ENCODE measurements at places on chromosomes 16 and 17.
A peak's percentile ranks its signal among the peaks of the same experiment; 100 is the strongest.

- DNase-seq, result no peak
Measured at GRCh38 chr16:1466968-1467521, 7.8 kb downstream of the CLCN7 start.

DNA sequence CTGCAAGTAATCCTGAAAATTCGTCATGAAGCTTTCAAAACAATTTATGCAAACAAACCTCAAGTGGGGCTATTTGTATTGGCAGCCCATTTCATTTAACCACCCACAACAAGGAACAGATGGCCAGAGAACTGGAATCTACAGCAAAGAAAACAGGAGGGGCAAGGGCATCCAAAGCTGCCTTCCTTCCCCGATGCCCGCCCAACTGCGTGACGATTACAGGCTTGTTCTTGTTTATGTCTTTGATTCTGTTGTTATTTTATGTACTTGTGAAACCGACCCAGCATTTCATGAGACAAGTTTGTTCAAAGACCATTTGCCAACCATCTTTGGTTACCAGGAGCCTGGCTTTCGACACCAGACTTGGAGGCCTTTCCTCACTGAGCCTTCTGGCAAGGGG is 59.1 kb upstream of the IRX6 start:
- no peak for DNase-seq

GRCh38 chr17:57875290-57876022 is 25.6 kb upstream of the MRPS23 start:
- peak; percentile 98 for DNase-seq

GRCh38 chr16:89114159-89114981 is 20.7 kb downstream of the ACSF3 start:
- peak; percentile 88 for DNase-seq

GRCh38 chr16:10367616-10368188 is 18.2 kb upstream of the ATF7IP2 start:
- DNase-seq, result no peak

- peak; percentile 65 for DNase-seq
Measured at GRCh38 chr16:65845466-65846209, 520.9 kb upstream of the CDH5 start.

DNA sequence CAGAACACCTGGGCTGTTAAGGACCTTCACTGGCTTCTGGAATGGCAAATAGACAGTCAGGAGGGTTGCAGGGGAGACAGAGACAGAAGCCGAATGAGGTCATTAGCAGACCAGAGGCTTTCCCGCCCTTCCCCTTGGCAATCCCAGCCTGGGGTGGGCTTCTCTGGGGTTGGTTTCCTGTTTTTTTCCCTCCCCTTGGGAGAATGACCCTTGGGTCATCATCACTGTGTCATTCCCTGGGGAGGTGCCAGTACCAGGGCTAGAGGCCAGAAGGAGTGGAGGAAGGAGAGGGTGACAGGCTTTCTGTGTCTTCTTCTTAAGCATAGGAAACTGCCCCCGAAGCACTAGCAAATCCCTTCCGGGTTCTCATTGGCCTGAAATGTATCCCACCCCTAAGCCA is 42.9 kb upstream of the IL21R start:
- DNase-seq, result no peak

- DNase-seq, result no peak
Measured at GRCh38 chr17:77946900-77947645, 11.4 kb upstream of the TNRC6C start.

- DNase-seq, result no peak
Measured at GRCh38 chr17:11138023-11138422, 103.0 kb upstream of the SHISA6 start.

DNA sequence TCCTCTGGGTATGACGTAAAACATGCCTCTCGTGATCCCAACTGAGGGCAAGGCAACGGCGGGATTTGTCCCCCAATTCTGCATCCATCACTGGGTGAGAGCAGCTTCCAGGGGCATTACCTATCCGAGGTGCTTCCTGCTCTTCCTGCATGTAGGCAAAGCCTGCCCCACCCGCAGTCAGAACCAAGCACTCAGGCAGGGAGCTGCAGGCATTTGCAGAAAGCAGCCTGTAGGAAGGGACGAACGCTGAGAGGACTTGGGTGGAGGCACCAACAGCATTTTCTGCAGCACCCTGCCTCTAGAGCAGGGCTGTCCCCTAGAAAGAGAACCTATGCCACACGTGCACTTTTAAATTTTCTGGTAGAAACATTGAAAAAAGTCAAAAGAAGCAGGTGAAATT is 5.5 kb downstream of the BCO1 start:
- no peak for DNase-seq

- DNase-seq, result no peak
Measured at GRCh38 chr16:10525214-10525825, 55.1 kb downstream of the EMP2 start.

GRCh38 chr17:74147966-74148365 is 55.5 kb upstream of the RPL38 start:
- no peak for DNase-seq

DNA sequence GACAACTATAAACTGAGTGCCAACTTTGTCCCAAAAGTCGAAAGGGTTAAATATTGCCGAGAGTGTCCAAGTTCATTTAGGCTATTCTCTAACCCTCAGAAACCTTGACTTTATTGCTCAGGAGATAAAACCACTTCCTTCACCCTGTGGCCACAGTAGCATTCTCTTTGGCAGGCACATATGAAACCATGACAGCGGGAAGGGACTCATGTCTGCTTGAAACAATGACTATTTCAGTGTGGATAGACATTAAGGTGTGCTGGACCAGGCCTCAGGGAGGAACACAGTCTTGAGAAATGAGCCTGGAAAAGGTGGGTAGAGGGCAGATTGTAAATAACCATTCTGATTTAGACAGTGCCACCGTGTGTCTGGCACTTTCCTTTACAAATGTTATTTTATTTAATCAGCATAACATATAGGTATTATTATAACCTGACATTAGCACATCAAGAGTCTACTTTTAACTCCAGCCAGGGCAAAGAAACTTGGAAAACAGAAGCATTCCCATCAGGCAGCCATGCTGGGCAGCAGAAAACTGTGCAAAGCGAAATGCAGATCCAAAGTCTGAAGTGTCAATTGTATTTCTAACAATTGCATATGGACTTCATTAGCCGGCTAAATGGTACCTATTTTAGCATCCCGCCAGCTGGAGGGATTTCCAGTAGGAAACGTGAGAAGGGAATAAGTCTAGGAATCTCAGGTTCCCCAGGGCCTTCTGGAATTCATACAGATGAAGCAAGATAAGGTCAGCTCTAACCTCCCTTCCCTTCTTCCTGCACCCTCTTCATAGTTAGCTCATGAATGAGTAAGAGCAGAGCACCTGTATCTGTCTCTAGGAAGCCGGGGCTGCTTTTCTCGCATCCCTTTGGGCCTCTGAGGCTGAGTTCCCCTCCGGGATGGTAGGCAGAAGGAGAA is 212.8 kb upstream of the ELAC2 start:
- no peak for DNase-seq

GRCh38 chr17:81726004-81726403 is 13.9 kb downstream of the SLC25A10 start:
- DNase-seq, result no peak

GRCh38 chr16:49547448-49547847 is 173.8 kb downstream of the C16orf78 start:
- DNase-seq, result no peak

GRCh38 chr17:27457731-27458523 is 1.7 kb downstream of the KSR1 start:
- peak; percentile 62 for DNase-seq

DNA sequence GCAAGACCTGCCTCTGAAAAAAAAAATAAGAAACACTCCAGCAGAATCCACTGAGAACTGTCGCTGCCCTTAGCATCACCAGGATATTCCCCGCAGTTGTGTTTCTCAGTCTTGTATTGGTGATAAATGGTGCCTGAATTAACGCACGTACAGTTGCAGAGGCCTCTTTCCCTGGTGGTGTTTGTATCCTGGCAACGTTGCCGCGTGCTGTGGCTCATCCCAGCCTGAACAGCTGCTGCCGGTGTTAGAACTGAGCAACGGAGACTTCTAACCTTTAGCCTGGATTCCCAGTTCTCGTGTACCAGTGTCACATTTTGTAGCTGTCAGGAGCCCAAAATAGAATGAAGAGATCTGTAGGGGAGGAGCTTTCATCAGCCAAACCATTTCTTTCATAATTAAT is 4.8 kb downstream of the MLYCD start:
- no peak for DNase-seq

- no peak for DNase-seq
Measured at GRCh38 chr17:76251478-76252039, 11.3 kb upstream of the RNF157 start.

DNA sequence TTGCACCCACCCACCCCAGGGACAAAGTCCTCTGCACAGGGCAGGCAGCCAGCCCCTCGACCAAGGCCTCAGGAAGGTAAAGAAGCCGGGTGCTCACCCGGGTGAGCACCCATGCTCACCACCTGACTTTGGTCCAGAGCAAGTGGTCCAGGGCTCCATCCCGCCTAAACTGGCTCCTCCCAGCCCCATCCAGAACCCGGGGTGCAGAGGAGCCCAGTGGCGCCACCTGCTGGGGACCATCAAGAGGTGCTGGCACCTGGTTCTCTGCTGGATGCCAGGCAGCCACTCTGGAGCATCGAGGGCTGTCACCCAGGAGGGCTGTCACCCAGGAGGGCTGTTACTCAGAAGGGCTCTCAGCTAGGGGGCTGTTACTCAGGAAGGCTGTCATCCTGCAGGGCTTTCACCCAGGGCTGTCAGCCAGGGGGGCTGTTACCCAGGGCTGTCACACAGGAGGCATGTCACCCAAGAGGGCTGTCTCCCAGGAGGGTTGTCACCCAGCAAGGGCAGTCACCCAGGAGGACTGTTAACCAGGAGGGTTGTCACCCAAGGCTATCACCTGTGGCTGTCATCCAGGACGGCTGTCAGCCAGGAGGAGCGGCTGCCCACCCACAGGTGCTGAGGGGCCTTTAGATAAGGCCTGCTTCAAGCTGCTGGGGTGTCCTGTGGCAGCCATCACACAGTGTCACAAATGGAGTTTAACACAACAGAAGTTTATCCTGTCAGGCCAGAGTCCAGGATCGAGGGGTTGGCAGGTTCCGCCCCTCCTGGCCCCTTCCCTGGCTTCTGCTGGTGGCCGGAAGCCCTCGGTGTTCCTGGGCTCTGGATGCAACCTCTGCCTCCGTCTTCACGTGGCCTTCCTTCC is 98.5 kb downstream of the TNFRSF13B start:
- peak; percentile 61 for DNase-seq

GRCh38 chr16:79982862-79983261 is 382.3 kb upstream of the MAF start:
- no peak for DNase-seq

DNA sequence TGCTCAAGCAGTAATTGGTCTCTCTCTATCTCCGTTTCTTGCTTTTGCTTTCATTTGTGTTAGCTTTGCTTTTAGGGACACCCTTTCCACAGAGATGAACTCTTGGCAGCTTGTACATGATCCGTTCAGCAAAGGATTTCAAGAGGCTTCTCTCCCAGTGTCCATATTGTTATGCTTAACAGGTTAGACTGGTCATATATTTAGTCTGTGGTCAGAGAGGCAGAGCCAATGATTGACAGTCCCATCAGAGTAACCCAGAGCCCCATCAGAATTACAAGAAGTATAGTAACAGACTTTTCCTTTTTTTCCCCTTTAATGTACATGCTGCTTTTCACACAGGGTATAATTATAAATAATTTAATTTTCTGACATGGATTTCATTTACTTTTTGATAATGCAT is 34.4 kb downstream of the GDPD1 start:
- DNase-seq, result no peak

- DNase-seq, result no peak
Measured at GRCh38 chr17:51674579-51675255, 414.4 kb downstream of the UTP18 start.

DNA sequence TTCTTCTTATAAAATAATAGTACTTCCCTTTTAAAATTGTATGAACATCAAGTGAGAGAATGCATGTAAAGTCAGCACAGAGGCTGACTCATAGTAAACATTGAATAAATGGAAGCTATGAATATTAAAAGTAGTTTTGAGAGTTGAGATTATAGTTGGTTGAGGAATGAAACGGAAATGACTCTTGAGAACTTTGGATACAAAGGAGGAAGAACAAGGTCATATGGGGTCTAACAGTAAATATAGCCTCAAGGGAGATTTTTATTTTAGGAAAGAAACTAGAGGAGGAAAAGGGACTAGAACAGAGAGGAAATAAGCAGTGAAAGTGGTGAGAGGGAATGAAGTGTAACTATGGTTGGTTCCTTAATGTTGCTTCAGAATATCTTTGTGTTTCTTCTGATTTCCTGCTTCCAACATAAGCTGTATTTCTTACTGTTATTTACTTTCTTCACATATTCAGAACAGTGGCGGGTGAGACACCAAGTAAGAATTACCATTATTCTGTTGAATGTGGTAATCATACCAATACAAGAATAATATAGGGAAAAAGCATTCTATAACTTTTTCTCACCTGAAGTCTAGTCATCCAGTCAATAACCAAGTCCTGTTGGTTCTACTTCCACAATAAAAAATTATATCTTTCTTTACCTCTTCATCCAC is 165.1 kb downstream of the CHD9 start:
- no peak for DNase-seq

- DNase-seq, result peak; percentile 80
Measured at GRCh38 chr16:54447576-54448440, 161.2 kb upstream of the IRX3 start.

All from mesendoderm (in vitro differentiated cells).